Aortic smooth muscle cell (primary cell): ENCODE measurements at places on chromosomes 4 and X. TPM values are rescaled to one million over a fixed set of nuclear protein-coding genes. Genes with fewer than 3 reads are reported as not detected.

PCYT1B gene
- total RNA-seq: 0.12 and 0.40 TPM in 2 replicates

RASGEF1B gene
- 9.6 and 10.9 TPM in 2 replicates for total RNA-seq

USP17L21 gene
- total RNA-seq: not detected in 2 replicates

C4orf46 gene
- total RNA-seq: 15.1 and 19.5 TPM in 2 replicates

ADH1A gene
- total RNA-seq: 0.19 and 0.79 TPM in 2 replicates
